Fibroblast of skin of abdomen (primary cell): ENCODE measurements at places on chromosomes 11 and 22.

- peak; percentile 17 for DNase-seq
Measured at GRCh38 chr11:125256541-125257189, 92.1 kb downstream of the PKNOX2 start.

DNA sequence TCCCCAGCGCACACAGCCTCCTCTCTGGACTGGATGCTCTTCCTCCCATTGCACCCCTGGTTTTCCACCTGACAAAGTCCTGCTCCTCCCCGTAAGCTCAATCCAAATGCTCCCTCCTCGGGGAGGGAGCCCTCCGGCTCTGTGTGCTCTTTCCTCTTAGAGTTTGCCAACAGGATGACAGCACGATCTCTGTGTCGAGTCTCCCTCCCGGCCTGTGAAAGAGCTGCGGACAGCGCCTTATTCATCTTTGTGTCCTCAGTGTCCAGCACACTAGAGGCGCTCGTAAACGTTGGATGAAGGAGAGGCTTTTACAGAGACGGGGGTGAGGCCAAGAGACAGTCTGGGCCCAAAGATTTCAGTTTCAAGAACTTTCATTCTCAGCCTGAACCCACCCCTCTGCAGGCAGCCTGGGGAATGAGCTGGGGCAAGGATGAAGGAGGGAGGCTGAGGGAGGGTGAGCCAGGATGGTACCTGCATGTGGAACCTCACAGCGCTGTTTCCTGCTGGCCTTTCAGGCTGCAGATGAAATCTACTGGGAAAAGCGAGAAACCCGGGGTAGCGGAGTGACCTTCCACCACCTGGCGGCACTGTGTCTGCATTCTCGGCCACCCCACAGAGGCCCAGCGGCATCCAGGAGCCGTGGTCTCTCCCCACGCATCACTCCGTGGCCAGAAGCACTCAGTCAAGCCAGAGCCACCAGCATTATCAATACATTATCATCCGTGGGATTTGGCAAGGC, 8.5 kb upstream of the TMPRSS4 start:
- DNase-seq: no peak

GRCh38 chr22:24772493-24773220, 1.9 kb downstream of the PIWIL3 start:
- DNase-seq: peak; percentile 22

DNA sequence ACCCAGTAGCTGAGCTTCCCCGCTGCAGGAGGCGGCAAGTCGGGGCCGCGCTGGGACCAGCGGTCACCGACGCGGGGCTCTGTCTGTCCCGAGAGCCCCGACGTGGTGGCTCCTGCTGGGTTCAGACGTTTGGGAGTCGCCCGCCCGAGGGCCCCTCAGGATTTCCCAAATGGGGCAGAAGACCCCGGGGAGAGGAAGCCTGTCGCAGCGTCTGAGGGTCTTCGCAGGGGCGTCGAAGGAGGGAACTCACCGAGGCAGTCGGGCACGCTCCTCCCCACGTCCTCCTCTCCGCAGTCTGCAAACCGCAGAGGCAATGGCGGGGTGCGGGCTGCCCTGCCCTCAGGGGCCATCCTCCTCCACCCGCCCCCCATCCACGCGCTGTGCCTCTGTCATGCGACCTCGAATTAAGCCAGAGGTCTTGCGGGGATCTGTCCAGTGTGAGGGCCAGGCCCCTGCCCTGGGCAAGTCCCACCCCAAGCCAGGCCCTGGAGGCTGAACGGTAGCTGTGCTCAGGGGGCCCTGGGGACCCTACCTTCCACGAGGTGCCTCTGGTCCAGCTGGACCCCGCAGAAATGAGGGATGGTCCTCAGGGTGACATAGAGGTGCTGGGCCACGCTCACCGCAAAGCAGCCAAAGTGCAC, 12.5 kb downstream of the IL17REL start:
- no peak for DNase-seq

- DNase-seq: peak; percentile 94
Measured at GRCh38 chr11:12170984-12171383, 60.6 kb downstream of the MICAL2 start.

GRCh38 chr11:102389253-102389652, 42.2 kb downstream of the BIRC2 start:
- no peak for DNase-seq

- no peak for DNase-seq
Measured at GRCh38 chr22:49160261-49161001, 667.2 kb downstream of the BRD1 start.

DNA sequence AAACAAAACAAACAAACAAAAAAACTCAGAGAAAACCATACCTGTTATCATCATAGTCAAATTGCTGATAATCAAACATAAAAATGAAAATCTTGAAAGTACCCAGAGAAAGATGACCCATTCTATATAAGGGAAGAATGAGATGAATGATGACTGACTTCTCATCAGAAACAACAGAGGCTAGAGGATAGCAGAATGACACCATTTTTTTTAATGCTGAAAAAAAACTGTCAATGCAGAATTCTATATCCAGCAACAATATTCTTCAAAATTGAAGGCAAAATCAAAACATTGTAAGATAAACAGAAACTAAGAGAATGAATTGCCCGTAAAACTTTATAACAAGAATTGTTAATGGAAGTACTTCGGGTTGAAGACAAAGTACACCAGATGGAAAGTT, 122.1 kb downstream of the ENTHD1 start:
- DNase-seq: no peak

GRCh38 chr22:46857142-46857884, 94.9 kb downstream of the TBC1D22A start:
- peak; percentile 61 for DNase-seq

DNA sequence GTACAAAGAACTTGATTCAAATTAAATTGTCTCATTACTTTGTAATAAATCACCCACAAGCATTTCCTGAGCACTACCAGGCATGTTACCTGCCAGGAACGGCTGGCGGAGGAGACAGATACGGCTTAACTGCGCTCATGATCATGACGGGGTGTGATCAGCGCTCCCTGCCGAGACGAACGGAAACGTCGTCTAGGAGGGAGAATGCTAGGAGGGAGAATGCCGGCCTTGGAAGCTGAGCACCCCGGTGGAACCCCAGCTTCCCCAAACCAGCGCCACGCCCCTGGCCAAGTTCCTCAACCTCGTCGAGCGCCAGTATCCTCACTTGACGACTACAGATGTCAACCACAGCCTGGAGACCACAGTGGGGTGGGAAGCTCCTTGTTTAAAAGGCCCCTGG, 272.8 kb downstream of the CTTN start:
- DNase-seq: no peak

DNA sequence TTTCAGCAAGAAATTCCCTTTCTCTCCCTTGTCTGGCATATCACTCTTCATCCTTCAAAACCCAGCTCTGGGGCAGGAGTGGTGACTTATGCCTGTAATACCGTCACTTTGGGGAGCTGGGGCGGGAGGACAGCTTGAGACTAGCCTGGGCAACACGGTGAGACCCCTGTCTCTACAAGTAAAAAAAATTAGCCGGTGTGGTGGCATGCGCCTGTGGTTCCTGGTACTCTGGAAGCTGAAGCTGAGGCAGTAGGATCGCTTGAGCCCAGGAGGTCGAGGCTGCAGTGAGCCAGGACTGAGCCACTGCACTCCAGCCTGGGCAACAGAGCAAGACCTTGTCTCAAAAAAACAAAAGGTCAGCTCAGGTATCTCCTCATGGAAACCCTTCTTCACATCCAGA, 1.4 kb upstream of the RCE1 start:
- DNase-seq: no peak

DNA sequence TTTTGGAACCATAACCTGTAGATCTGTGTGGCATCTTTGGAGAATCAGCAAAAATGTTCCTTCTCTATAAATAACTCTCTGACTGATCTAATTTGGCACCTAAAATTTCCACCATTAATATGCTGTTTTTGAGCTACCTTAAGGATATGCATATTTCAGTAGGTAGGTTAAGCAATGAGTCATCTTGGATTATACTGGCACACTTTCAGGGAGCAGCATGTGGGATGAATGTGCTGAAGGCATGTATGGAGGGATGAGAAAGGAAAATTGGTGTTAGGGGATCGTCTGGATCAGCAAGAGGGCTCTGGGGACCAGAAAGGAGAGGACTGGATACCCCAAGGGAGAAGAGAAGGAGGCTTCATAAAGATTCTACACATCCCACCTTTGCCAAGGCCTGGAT, 44.6 kb upstream of the ELF5 start:
- DNase-seq: peak; percentile 5

DNA sequence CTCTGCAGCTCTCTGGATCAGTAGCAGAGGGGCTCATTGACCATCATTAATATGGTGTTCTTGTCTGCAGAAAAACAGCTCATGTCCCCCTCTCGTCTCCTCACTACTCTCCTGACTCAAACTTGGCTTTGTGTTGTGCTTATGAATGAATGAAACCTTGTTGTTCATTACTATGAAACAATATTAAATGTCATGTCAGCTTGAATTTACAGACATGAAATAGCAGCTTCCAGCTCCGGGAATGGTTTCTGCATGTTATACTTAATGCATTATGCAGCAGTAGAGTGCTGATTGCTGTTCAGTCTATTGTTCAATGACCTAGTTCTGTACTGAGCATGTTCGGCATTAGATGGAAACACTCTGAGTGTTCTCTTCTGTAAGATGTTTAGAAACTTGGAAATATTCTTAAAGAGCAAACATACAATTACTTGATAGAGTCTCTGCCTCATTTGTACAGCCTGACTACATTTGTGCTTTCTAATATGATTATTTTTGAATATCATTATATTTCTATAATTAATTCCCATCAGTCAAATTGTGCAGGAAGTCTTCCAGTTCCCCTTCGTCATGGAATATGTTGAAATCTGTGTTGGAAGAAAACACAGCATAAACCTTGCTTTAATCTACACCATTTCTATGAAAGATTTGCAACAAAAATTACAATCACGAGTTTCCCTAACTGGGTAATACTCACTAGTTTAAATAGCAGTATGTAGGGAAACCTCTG, 340.4 kb downstream of the SOX6 start:
- no peak for DNase-seq

DNA sequence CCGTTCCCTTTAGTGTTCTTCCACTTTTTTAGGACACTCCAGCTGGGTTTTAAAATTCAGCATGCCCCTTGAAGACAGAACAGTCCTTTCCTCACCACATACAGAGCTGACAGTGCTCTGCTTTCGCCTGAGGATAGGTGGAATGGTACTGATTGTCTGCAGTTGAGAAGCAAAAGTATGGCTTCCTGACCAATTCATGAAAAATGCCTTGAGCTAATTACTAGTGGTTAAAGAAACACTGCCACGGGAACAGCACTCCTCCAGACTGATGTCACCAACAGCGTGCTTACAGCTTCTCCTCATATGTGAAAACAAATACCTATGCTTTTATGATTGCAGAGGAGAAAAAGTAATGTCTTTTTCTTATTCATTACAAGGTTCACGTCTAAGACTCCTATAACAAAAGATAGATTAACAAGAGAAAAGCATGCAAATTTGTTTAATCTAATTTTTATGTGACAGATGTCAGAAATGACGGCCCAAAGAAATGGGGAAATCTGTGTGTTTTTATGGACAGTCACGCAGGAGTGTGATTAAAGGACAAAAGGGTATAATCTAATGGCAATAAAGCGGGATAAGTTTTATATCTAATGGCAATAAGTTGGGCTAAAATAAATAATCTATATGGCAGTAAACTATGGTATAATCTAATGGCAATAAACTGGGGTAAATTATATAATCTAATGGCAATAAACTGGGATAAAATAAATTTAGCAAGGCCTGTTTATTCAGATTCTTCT, 123.4 kb upstream of the ARHGAP42 start:
- DNase-seq: peak; percentile 68

- DNase-seq: no peak
Measured at GRCh38 chr11:17651061-17651460, 68.3 kb upstream of the MYOD1 start.

DNA sequence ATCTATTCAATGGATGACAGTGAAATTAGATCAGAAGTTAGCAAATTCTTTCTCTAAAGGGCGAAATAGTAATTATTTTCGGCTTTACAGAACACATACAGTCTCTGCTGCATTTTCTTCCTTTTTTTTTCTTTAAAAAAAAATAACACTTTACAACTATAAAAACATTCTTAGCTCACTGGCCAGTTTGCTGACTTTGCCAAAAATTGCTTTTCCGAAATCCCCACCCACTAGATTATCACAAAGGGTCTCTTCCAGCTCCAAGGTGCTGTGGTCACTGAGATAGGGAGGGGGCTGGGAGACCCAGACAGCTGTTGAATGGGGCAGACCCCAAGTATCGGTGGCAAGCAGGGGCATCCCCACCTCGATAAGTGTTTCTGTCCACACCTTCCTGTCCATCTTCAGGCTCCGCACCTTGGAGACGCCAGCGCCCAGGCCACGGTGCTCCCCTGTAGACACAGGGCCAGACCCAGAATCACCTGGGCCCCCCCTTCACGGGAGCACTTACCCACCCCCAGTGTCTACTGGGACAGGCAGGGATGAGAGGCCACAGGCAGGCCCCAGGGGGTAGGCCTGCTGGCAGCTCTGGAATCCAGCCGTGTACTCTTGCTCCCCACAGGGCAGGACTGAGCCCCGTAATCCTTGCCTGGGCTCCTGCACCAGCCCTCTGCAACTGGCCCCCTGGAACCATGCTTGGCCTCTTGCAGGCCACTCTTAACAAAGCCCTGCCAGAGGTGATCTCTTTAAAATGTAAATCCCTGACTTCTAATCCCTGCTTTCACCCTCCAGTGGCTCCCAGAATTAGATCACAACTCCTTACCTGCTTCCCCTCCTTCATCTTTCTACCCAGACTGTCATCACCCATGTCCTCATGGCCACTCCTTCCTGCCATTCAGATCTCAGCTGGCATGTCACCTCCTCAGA, 31.5 kb upstream of the PDE2A start:
- no peak for DNase-seq

DNA sequence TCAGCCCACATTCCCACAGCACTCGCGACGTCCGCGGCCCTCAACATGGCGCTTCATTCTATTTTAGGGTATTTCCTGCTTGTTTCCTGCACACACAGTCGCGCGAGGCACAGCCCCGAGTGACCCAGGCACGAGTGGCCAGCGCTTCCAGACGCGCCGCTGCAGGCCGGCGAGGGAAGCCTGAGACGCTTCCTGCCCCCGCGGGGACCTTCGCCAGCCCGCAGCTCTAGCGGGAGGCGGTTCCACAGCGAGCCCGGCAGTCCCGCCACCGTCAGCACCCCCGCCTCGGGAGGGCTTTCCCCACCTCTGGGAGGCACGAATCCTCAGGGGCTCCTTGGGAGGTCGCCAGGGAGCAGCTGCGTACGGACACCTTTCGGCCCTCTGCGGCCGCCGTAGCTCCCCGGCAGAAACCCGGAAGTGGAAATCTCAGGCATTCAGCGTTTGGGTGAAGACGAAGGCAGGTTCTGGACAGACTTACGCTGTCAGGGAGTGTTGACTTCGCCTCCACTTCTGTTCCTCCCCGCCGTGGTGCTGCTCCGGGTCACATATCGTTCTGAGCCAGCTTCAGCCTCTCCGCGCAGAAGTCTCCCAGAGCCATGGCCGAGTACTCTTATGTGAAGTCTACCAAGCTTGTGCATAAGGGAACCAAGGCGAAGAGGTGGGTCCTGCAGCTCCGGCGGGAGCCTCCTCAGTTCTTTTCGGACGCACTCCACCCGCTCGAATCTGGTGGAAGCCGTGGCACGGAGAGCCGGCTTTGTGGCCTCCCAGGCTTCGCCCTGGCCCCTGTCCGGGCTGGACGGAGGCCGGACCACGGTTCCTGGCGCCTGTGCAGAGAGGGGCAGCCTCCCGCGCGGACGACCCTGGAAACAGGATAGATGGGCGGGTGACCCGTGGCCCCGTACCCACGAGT, 2925.9 kb upstream of the OR11H1 start:
- DNase-seq: no peak
